ENCODE measurements at places on chromosomes 5 and 9.

DNA sequence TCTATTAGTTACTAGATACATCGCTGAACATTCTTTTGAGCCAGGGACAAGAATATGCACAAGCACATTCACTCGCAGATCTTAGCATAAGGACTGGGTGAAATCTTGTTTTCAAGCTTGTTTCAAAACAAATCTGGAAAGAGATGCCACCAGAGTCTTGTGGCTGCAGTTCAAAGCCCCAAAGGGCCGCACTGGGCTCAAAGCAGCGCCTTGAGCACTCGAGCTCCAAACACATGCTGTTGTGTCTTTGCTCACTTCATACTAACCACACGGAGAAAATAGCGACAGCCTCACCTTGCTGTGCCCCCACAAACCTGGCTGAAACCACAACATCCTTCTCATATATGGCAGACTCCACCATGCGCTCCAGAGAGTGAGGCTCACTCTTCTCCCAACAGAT lies 34.2 kb upstream of the IL7R start:
- DNase-seq: no peak

DNA sequence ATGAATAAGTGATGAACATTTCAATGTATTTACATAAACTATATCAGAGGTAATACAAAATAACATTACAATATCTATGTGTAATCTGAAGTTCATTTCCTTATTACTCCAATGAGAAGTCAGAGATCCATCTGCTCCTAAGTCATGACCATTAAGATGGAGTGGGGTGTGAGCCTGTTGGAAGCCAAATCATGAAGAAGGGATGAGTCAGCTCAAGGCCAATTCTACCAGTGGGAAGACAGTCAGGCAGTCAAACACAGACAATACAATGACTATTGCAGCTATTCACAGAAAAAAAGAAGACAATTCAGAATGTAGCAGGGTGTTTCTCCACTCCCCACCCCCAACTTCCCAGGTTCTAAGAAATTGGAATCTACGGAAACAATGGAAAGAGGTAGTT lies 155.0 kb downstream of the NFIB start:
- DNase-seq: peak; percentile 25

DNA sequence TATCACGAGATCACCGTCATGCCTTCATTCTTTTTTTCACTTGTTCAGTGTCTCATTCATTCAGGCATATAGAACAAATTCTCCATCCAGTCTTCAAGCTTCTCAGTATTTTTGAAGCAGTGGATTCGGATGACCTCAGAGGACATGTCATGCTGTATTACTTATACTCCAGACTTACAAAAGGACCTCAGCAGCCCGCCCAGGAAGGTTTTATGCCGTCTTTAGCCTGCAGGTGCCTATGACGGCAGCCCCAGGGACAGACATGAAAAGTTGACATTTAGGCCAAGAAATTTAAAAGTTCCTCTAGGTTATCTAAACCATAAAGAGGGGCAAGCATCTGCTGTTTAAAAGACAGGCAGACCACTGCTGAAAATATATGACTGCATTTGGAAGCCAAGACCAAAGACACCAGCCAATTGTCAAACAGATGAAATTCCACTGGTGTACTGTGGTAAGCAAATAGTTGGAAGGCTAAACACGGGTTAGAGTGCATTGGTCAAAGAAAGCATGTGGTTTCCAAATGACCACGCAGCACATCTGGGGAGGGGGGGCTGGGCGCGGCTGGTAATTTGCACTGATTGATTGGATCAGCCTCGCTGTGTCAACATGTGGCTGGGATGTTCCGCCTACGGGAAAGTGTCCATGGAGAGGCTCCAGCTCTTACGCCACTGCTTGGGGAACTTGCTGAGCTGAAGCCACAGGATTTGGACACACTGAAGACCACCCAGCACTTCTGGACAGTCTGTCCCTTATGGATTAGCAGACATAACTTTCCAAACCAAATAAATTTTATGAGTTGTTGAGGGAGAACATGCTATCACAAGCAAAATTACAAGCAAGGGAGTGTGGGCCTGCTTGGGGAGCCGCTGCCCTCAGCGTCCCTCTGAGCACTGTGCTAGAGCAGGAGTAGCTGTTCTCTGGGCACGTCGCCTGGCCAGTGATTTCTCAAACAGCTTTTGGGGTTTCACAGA lies 173.6 kb downstream of the FANCC start:
- DNase-seq: peak; percentile 54

GRCh38 chr5:160675988-160676387 lies 176.0 kb downstream of the ATP10B start:
- DNase-seq: no peak

GRCh38 chr9:110531776-110532175 lies 47.8 kb downstream of the SVEP1 start:
- no peak for DNase-seq

DNA sequence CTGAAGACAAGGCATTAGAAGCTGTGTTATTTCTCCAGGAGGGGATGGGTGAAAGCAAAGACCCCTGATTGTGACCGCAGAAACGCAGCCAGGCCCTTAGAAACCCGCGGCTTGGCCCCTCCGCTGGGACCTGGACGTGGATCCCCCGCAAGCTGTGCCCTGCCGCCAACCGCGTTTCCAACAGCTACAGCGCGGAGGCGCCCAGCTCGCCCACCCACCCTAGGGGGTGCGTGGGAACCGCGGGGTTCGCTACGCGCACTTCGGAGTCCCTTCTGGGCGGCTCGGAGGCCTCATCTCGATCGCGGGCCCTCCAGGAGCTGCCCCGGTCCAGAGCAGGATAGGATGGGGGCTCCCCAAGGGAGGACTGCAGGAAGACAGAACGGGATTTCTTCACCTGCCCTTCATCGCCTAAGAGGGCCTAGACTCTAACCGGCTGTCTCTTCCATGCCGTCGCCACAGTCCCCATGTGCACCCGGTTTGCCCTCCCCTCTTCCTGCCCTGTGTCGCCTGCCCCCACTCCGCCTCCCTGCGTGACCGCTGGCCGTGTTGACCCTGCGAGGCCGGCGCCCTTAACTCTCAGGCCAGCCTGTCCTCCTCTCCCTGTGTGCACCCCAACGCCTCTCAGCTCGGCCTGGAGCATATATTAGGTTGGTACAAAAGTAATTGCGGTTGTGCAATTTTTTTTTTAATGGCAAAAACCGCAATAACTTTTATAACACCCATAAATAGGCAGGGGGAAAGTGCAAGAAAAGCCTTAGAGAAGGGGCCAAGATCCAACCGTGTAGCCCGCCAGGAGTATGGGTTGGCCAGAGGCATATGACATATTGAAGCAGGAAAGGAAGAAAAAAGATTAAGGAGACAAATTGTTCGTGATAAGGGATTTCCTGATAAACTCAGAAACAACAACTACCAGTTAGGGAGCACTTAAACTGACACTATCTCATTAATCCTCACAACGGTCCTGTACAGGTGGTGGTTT lies 68.1 kb upstream of the FREM1 start:
- no peak for DNase-seq

All from fibroblast of skin of scalp (primary cell).